Mesenteric fat pad (tissue), 1 donor: ENCODE measurements at places on chromosomes 7 and 10. TPM values are rescaled to one million over a fixed set of nuclear protein-coding genes. Genes with fewer than 3 reads are reported as not detected.

The ALOX5 gene
- total RNA-seq: 36.8 TPM

The DPCD gene
- total RNA-seq: 5.2 TPM

The IL2RA gene
- total RNA-seq: 2.4 TPM

The ELFN1 gene
- 3.7 TPM for total RNA-seq
